WTC11 (cell line): ENCODE measurements at places on chromosomes 7 and 10. TPM values are rescaled to one million over a fixed set of nuclear protein-coding genes. Genes with fewer than 3 reads are reported as not detected.

DNA sequence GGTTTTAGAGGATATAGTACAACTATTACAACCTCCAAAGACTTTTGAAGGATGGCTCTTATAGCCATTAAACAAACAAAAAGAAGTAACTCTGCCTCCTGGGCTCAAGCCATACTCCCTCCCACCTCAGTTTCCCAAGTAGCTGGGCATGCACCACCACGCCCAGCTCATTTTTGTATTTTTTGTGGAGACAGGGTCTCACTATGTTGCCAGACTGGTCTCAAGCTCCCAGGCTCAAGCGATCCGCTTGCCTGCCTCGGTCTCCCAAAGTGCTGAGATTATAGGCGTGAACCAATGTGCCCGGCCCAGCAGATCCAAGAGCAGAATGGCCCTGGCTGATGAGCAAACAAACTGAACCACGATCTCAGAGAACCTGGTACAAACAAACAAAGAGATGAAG is 16.0 kb downstream of the NANOS1 start:
- peaks cover 93% of the 10 kb centered on the region for H3K36me3 ChIP-seq
- peak overlapping the region; percentile 39 for H3K27ac ChIP-seq
- H3K27me3 ChIP-seq = no peaks in the 10 kb centered on the region
- no peak overlapping the region for H3K4me3 ChIP-seq

DNA sequence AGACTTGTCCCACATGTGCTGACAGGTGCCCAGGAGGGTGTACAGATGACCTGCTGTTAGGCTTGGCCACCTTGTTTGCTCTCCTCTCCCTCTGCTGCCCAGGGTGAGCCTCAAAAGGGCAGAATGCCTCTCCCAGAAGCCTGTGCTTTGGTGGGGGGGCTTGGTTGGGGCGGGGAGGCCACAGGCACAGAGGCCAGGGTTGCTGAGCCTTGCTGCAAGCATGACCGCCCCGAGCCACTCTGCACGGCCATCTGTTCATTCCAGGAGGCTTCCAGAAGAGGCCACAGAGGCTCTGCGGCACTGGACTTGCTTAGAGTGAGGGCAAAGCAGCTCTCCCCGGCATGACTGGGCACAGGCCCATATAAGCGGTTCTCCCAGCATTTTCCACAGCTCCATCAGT is 190.8 kb downstream of the GLRX3 start:
- peaks cover 11% of the 10 kb centered on the region for H3K27me3 ChIP-seq
- H3K36me3 ChIP-seq = peaks cover 65% of the 10 kb centered on the region
- DNase-seq = no peak
- H3K4me1 ChIP-seq = no peaks in the 10 kb centered on the region
- no peak overlapping the region for H3K4me3 ChIP-seq
- H3K27ac ChIP-seq = no peak overlapping the region

Gene GLCCI1
- total RNA-seq = 23.8 to 27.0 TPM (median 24.2 TPM) in 3 replicates

Gene TMEM213
- total RNA-seq = 0.11 to 0.18 TPM (median 0.11 TPM) in 3 replicates

- H3K4me3 ChIP-seq = no peak overlapping the region
- DNase-seq = no peak
- peaks cover 47% of the 10 kb centered on the region for H3K27me3 ChIP-seq
- no peaks in the 10 kb centered on the region for H3K36me3 ChIP-seq
- H3K27ac ChIP-seq = no peak overlapping the region
- H3K4me1 ChIP-seq = peaks cover 10% of the 10 kb centered on the region
Observed at GRCh38 chr10:48818081-48818480, 121.6 kb downstream of the LRRC18 start.

Gene SLC35G1
- 5.1 to 6.6 TPM (median 5.3 TPM) in 3 replicates for total RNA-seq

Gene ZNF722
- total RNA-seq = not detected in 3 replicates

Gene ZCCHC24
- 6.0 to 7.7 TPM (median 6.2 TPM) in 3 replicates for total RNA-seq

Gene FANK1
- total RNA-seq = 1.8 to 3.4 TPM (median 2.8 TPM) in 3 replicates

DNA sequence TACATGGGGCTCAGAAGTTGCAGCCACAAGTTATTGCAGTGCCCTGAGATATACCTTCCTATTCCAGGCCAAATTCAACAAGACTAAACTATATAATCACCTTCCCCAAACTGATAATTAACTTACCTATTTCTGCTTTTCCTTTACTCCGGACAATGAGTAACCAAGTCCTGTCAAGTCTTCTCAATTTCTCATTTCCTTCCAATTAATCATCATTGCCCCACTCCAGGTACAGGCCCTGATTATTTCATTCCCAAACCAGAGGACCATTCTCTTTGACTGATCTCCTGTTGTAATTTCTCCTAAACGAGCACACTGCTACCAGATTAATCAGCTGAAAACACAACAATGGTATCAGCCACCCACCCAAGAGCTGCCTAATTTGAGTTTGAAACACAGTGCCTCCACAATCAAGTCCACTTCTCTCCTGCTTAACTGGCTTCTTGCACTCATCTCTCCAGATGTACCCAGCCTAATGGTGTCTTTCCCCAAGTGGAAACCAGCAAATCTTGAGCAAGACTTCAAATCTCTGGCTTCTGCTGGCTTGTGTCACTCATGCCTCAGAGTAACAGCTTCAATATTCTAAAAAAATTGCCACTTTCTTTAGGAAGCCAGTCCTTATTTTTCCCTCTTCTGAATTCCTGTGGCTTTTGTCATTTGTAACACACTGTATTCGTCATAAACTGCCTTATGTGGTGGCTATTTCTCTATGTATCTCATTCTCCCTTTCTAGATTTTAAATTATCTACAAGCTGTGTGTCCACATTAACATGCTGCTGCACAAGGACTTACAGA is 89.1 kb downstream of the CDK6 start:
- peak overlapping the region; percentile 35 for H3K27ac ChIP-seq
- H3K4me1 ChIP-seq = peaks cover 43% of the 10 kb centered on the region
- H3K27me3 ChIP-seq = no peaks in the 10 kb centered on the region
- no peaks in the 10 kb centered on the region for H3K36me3 ChIP-seq

Gene LLCFC1
- not detected in 3 replicates for total RNA-seq

Gene YKT6
- total RNA-seq = 82.2 to 102 TPM (median 83.7 TPM) in 3 replicates
